ENCODE measurements at places on chromosomes 11 and 22.
A peak's percentile ranks its signal among the peaks of the same experiment; 100 is the strongest.

GRCh38 chr11:86119077-86119476 is 50.2 kb upstream of the PICALM start:
- no peak for DNase-seq

DNA sequence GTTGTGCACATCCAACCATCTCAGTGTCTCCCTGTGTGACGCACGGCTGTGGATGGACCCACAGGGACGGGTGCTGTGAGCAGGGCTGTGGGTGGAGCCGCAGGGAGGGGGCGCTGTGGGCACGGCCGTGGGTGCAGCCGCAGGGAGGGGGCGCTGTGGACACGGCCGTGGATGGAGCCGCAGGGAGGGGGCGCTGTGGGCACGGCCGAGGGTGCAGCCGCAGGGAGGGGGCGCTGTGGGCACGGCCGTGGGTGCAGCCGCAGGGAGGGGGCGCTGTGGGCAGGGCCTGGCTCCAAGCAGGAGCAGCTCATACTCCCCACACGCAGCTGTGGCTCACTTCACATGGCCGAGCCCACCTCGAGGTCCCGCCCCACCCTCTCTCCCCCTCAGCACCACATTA is 6.0 kb upstream of the MAPK11 start:
- peak; percentile 84 for DNase-seq

DNA sequence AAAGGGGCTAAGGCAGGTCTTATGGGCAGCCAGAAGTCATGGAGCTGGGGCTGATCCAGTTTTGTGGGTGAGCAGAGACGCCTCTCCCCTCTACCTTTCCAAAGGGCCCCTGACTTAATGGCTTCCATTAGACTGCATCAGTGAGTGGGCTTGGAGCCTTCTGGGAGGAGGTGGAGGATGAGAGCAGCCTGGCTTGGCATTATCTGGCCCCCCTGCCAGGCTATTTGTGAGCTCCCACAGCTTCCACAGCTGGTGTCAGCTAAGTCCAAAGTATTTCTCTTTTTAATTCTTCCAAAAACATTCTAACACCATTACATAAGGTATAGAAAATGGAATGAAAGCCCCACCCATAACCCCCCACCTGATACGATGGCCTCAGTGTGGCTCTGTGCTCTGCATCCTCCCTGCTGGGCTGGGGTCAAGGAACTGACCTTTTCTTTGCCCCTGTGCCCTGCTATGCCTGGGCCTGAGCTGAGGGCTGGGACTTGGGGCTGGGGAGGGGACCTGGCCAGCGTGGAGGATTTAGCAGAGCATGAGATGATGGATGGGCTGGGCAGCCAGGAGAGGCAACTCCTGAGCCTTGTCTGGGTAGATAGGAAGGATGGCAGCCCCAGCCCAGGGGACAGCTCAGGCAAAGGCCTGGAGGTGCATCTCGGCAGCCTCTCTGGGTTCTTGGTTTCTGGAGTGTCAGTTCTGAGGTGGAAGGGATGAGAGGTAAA is 4.0 kb downstream of the AIFM3 start:
- DNase-seq: no peak

DNA sequence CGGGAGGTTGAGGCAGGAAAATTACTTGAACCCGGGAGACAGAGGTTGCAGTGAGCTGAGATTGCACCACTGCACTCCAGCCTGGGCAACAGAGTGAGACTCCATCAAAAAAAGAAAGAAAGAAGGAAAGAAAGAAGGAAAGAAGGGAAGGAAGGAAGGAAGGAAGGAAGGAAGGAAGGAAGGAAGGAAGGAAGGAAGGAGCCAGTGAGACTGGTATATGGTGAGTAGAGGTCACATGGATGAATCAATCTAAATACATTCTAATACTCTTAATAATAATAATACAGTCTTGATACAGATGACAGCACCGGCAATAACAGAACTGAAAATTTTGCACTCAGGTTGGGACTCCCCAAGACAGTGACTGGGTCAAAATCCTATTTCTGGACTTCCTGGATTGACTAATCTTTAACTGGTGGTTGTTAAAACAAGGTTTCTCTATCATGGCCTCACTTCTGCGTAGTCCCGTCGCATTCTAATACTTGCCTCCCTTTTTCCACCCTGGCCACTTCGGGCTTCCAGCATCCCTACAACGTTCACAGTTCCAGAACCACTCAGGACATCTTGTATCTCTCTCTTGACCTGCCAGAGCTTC is 53.5 kb upstream of the EIF3M start:
- peak; percentile 62 for DNase-seq
